Kasumi-1 (cell line): ENCODE measurements at places on chromosomes 5 and 9.

DNA sequence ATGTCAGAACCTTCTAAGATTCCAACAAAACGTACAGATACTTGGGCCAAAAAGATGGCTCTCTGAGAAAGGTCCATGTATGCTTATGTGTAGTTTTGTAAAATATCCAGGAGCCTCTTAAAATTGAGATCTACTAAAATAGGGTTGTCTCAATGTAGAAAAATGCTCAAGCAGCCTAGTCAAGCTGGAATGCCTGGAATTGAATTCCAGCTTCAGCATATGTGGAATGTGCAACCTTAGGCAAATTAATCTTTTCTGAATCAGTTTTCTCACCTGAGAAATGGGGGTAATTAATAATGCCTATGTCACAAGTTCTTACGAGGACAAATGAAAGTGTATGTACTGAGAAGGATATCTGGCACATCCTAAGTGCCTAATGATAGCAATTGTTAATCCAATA, 662.4 kb downstream of the DTWD2 start:
- no peak for DNase-seq

DNA sequence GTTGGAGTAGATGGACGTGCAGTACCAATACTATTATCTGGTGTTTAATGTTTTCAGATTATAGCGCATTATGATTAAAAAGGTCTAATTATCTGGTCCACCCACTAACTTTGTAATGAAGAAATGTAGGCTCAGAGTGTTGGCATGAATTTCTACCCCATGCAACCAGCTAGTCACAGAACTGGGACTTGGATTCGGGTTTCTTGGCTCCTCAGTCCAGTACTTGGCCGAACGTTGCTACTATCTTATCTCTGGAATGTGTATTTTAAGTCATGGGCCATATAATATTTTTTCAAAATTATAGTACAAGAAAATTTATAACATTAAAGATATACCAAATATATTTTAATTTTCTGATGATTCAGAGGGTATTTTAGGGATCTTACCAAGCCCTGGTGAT, 657.5 kb upstream of the DMAC1 start:
- no peak for DNase-seq

DNA sequence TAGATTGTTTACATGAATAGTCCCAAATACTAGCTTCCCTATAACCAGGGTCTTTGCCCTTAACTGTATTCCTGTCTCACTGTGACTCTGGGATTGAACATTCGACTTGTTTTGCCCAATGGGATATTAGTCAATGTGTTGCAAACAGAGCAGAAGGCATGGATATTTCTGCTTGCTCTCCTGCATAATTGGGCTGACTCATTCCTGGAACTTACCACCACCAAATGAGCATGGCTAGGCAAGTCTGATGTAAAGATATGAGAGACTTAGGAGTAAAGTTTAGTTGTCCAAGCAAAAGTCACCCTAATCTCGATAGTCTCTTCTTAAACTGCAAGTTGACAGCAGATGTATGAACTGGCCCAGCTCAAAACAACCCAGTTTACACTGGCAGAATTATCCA, 273.5 kb upstream of the CCNG1 start:
- no peak for DNase-seq

DNA sequence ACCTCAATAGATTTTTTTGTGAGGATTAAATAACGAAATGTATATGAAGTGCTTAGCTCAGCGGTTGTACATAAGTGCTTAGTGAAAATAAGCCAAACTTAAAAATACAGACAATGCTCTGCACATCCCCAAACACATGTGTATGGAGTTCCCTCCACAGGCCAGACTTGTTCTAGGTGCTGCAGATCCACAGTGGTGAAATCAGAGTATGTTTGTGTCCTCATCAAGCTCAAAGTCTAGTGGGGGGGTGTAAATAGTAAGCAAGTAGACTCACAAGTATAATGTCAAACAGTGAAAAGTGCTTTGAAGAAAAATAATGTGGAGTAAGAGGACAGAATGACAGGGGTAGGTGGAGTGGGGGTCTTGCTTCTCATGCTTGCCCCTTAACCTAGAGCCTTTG, 157.4 kb upstream of the SPRY4 start:
- DNase-seq, result no peak

GRCh38 chr5:173743641-173744343, 127.3 kb upstream of the BOD1 start:
- no peak for DNase-seq

DNA sequence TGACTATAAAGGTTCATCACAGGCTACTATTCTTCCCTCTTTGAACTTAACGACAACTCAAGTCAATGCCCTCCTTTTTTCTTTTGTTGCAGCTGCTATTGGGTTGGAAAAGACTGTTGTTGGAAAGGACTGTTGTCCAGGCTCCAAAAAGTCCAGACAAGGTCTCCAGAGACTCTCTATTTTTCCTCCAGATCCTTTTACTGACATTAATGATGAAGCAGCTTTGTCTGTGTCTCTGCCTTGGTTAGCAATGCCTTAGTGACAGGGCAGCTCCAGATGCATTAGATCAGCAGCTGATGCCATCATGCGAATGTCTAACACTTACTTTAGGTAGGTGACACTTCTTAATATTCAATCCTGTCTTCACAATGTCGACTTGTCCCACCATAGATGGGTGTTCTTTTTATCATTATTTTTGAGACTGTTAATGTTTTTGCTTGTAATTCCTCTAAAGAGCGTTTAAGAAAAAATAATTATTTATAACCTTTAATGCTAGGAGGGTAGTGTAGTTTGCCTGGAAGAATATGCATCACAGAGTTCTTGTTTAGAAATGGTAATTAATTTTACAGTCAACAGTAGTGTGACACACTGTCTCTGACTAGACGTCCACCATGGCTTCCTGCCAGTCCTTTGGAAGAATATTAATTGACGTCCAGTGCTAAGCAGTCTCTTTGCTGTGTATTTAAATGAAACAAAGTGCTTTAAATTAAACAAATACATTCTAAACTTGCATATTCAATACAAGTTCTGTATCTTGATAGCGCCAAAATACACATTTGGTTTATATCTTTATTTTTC, 492.2 kb downstream of the NR2F1-AS1 start:
- no peak for DNase-seq

- no peak for DNase-seq
Observed at GRCh38 chr9:36415822-36416525, 15.9 kb upstream of the RNF38 start.

DNA sequence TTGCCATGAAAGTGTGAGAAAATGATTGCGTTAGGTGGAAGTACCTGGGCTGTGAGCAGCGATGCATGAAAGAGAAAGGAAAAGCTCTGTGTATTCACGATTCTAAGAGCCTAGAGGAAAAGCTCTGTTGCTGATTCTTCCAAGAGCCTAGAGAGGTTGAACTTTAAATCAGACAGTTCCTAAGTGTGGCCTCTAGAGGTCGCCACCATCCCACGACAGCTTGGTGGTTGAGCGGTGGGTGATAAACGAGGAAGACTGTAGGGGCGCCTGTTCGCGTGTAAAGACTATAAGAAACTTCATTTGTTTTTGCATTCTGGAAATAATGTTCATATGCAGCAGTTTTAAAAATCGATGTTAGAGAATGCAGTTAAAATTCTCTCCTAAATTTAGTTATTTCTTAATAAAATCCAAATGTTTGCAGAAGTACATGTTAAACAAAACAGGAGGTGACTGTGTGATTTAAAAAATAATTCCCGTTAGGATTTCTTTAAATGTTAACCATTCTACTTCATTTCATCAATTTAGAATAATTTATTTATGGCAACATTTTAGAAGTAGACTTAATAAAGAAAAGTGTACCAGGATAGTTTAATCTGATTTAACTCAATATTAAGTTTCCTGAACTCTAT, 107.7 kb downstream of the TENT4A start:
- DNase-seq, result peak; percentile 83

DNA sequence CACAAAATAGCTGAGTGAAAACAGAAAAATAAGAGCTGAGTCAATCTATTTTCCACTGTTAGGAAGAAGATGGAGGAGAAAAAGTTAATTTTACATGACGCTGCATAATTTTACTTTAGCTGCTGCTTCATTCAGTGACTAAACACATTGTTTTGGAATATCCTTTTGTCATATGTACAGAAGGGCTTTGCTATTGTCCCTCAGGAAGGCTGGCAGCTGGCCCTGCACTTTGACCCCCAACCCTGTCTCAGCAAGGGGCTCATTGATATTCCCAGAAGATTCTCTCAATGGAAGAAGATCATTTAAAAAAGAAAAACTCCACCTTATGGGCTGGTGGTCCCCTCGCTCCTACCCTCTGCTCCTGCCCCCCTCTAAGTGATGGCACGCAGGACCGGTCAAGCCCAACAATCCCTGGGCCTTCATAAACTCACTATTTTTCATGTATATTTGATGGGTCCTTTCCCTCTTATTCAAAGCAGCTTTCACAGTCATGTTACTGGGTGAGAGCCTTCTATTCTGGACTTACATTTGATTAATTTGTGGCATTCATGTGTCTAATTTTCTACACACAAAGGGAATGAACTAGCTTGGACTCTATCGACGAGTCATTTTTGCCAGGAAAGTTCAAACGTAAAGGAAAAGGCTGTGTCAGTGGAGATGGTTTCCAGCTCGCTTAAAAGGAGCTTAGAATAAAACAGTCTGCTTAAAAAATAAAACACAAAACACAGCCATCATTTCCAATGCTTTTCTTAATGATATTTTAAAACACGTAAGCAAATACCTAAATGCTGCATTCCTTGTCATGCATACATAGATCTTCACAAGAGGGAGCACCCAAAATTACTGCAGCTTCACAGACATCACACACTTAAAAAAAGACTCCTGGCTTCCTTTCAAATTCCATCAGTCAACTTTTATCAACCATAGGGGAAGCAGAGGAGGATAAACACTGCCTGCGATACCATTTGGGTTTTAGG, 104.7 kb downstream of the EFNA5 start:
- no peak for DNase-seq

DNA sequence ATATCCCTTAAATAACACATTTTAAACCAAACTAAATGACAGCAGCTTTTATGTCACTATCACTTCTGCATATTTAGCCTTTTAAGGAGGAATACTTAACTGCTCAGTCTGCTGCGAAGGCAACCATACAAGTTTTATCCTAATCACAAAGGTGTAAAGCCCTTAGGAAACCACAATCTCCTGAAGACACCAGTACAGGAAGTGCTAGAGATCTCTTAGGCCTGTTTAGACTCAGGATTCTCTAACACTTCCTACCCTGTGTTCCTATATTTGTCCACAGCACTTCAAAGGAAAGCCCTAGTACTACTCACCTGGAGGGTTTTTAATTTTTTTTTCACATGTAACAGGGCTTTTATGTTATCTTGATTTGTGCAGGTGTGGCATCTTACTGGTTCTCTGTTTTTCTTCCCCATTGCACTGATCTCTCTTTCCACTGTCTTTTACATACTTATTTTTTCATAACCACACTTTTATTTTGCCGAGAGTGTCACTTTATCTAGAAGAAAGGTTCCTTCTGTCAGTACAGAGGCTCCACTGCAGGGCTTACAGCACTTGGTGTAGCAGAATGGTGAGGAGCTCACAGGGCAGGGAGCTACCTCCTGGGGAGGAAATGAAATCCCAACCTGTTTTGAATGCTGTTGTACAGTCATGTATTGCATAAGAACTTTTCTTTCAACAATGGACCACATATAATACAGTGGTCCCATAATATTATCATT, 1060.6 kb upstream of the ACO1 start:
- no peak for DNase-seq

DNA sequence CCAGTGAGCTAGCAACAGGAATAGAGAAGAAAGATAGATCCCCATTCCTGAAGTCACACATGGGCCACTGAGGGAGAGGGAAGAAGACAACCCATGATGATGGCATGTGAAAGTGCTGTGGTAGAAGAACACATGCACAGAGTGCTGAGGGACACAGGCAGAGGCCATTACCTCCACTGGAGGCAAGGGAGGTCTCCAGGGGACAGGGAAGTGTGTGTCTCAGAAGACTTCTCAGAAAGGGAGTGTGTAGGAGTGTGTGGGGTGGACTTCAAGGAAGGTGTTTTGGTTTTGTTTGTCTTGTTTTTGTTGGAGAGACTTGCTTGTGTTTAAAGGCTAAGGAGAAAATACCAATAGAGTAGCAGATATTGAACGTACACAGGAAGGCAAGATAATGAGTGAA, 77.0 kb upstream of the SMARCA2 start:
- DNase-seq, result no peak
